ENCODE measurements at places on chromosomes 6 and 20. TPM values are rescaled to one million over a fixed set of nuclear protein-coding genes. Genes with fewer than 3 reads are reported as not detected.

DNA sequence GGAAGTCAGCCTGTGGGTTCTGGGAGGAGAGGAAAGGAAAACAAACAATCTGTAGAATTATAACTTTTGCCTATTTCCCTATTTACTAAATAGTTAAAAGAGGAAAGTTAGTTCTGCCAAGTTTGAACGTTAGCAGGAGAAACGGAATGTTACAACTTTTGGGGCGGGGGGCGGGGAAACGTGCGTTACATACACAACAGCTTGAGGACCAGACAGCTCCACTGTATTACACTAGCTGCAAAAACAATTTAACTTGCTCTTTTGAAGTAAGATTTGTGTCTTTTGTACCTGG lies 498 bp upstream of the PRDM1 start:
- peaks cover 13% of the 10 kb centered on the region for H3K27me3 ChIP-seq
- no peak for DNase-seq
- H3K4me1 ChIP-seq, result peaks cover 37% of the 10 kb centered on the region
- H3K27ac ChIP-seq, result peak overlapping the region; percentile 79
- H3K4me3 ChIP-seq, result peak overlapping the region; percentile 60

GRCh38 chr20:59120491-59120890 lies 43.1 kb upstream of the ZNF831 start:
- no peak for DNase-seq
- no peaks in the 10 kb centered on the region for H3K4me1 ChIP-seq
- no peak overlapping the region for H3K27ac ChIP-seq

- no peak overlapping the region for H3K4me3 ChIP-seq
- DNase-seq, result no peak
- peaks cover 90% of the 10 kb centered on the region for H3K27me3 ChIP-seq
- H3K27ac ChIP-seq, result no peak overlapping the region
Measured at GRCh38 chr20:62554214-62554897, 78.6 kb upstream of the GATA5 start.

KHDRBS2 gene
- 10.9 TPM for total RNA-seq

MCHR2 gene
- total RNA-seq, result not detected

Data from lower lobe of right lung (tissue), 2 donors.